ENCODE measurements at places on chromosomes 7 and 10.

DNA sequence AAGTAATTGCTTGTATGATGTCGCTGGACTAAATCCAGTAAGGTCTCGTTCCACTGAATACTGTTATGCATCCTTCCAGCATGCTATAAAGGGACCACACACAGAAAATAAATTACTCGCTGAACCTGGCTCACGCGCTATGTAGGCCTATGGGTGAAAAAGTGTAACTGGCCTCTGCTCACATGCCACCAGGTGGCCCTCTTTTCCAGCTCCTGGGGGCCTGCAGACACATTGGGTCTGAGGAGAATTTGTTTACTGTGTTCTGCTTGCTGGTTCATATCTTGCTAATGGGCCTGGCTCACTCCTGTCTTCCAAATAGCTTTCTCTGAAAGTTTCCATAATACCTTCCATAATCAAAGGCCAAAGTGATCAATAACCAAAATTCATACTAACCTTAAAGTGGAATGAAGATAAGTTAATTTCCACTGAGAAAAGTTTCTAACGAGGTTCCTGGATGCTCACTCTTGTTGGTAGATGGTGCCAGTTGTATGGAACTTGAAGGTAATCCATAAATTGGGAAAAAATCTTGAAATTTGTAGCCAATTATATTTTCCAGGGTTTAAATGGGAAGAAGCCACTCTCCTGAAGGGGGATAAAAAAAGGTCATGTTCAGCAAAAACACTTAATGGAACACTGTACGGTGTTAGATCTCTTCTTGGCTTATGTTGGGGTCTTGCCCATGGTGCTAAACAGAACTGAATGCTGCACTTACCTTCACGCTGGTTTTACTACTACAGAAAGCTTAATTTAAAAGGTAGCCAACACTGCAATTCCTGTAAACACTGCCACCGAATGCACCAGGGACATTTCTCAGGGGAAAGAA is 27.0 kb upstream of the ZPBP start:
- peak; percentile 5 for DNase-seq

- DNase-seq = no peak
Measured at GRCh38 chr7:157309988-157310668, 26.7 kb upstream of the DNAJB6 start.

DNA sequence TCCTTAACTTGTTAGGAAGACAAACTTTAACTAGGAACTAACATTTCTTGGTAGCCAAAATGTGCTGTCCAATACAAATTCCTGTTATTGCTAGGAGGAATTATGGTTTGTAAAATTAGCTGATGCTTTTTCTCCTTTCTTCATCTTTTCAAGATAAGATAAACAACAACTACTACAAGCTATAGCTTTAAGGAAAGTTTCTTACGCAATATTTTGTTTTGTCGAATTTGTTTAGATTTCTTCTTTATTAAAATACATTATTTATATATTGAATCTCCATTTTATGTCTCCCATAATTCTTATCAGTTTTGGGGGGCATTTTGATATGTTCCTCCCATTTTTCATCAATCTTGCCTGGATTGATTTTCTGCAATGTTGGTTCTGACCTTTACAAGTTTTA is 277.5 kb downstream of the SUGCT start:
- DNase-seq = no peak

GRCh38 chr10:58064714-58065528 is 202.8 kb downstream of the IPMK start:
- DNase-seq = no peak

DNA sequence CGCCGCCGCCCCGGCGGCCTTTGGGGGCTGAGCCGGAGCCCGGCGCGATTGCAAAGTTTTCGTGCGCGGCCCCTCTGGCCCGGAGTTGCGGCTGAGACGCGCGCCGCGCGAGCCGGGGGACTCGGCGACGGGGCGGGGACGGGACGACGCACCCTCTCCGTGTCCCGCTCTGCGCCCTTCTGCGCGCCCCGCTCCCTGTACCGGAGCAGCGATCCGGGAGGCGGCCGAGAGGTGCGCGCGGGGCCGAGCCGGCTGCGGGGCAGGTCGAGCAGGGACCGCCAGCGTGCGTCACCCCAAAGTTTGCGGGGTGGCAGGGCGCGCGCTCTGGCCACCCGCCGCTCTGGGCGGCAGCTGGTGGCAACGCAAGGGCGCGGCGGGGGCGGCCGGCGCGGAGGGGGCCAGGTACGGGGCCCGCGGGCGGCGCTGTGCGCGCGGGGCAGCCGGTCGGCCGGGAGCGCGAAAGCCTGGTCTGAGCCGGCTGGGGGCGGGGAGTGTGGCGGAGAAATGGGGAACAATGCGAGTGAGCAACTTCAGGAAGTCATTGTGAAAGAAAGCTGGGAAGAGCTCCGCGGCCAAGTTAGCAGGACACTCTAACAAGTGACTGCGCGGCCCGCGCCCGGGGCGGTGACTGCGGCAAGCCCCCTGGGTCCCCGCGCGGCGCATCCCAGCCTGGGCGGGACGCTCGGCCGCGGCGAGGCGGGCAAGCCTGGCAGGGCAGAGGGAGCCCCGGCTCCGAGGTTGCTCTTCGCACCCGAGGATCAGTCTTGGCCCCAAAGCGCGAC is at the start of gene IKZF1:
IKZF1 (plus strand) TSS at position 588 of the 782 bp plus-strand sequence. CDS start 14,346 bp downstream, outside the sequence.
- peak; percentile 40 for DNase-seq

GRCh38 chr10:17729630-17730029 is 22.4 kb upstream of the TMEM236 start:
- no peak for DNase-seq

DNA sequence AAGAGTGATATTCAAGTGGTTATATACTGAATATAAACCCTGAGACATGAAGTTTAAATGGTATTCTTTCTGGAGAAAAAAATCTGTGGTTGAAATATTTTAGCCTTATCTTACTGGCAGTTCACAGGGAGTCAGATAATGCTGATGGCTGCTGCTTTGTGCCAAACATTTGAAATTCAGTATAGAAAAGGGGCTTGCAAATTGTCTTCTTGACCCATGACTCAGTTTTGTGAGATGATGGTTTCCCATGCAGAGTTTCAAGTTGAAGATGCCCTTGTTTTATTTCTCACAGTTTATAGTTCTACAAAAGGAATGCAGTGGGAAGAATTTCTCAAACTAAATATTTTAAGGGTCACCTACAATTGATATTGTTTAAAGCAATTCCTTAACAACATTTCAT is 251.1 kb upstream of the MEOX2 start:
- no peak for DNase-seq

- no peak for DNase-seq
Measured at GRCh38 chr7:37921876-37922275, 1.4 kb downstream of the EPDR1 start.

Measured in stimulated activated CD4-positive, alpha-beta T cell treated with anti-CD3 and anti-CD28 coated beads, Interleukin-15, amount 100 ng/mL, for 1 hour (primary cell).